ENCODE measurements at places on chromosomes 5 and 9.

DNA sequence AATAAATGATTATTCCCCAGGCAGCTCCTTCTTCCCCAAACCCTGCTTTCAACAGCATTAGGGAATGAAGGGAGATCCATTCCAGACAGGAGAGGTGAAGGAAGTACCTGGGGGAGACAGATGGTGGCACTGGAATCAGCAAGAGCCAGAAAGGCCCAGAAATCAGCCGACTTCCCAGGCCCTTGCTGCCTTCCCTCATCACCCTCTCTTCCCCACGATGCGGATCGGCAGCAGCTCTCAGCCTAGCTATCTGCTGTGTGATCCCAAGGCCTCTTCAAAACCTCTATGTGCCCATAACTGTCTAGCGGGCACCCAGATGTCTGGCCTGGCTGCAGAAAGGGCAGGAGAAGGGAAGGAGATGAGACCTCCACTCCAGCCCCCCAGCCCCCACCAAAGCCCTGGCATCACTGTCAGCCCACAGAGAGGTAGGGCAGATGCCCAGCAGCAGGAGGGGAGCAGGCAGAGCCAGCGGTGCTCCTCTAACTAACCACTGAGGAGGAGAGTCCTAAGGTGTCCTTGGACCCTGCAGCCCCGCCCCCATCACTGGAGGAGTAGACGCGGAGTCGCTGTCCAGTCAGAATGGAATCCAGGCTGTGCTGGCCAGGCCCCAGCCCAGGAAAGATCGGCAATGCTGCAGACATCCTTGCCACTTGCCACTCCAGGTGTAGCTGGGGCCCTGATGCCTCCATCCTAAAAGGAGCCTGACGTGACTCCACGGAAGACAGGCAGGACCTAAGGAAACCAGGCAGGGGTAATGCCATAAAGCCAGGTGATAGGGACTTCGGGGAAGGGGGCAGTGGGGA lies 12.7 kb downstream of the CNTFR start:
- DNase-seq: no peak

DNA sequence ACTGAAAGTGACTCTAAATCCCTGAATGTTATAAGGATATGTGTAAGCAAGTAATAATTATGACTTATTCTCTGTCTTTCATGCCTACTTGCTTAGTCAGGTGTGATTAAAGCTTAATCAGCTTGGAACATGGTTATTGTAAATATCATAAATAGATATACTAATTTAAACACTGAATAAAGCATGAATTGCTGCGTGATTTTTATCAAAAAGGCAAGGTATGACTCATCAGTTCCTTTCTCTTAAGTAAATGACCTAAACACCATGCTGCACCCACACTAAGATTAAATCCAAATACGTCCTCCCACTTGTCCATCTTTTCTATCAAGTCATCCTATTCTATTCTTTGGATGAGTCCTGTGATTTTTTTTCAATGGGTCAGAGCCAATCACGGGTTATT lies 124.6 kb upstream of the MTAP start:
- DNase-seq: no peak

- DNase-seq: no peak
These were observed 18.5 kb upstream of the SLC12A7 start for GRCh38 chr5:1130218-1130946.

GRCh38 chr5:65482296-65482735 lies 596 bp upstream of the ADAMTS6 start:
- DNase-seq: no peak

DNA sequence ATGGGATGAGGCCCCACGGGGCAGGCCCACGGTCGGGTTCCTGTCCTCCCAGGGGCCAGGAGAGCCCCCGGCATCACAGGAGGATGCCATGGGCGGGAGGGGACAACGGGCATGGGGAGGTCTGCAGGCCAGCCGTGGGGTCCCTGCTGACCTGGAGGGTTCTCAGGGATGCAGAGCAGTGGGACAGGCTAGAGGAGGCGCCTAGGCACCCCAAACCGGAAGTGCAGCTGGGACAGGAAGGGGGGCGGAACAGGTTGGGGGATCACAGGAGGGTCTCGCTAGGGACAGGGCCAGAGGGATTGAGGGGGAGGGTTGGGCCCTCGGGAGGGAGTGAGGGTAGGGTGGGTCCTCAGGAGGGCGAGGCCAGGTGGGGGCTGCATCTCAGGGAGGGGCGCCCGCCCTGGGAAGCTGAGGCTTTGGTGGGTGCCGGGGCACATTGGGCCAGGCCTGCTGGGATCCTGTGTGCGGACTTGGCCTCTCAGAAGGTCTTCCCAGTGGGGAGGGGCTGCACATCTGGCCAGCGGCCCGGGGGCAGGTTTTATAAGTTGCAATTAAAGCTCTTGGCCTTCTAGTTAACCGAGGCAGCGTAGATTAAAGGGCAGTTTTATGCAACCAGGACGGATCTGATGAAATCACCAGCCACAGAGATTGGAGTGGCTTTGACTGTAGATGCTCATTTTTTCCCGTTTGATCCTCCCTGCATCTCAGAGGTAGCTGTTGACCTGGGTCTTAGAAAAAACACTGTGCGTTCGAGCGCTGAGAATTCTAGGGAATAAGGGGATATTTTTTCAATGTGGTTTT lies 20.1 kb downstream of the NKD2 start:
- no peak for DNase-seq

- no peak for DNase-seq
These were observed 79.0 kb upstream of the TNC start for GRCh38 chr9:115196919-115197318.

DNA sequence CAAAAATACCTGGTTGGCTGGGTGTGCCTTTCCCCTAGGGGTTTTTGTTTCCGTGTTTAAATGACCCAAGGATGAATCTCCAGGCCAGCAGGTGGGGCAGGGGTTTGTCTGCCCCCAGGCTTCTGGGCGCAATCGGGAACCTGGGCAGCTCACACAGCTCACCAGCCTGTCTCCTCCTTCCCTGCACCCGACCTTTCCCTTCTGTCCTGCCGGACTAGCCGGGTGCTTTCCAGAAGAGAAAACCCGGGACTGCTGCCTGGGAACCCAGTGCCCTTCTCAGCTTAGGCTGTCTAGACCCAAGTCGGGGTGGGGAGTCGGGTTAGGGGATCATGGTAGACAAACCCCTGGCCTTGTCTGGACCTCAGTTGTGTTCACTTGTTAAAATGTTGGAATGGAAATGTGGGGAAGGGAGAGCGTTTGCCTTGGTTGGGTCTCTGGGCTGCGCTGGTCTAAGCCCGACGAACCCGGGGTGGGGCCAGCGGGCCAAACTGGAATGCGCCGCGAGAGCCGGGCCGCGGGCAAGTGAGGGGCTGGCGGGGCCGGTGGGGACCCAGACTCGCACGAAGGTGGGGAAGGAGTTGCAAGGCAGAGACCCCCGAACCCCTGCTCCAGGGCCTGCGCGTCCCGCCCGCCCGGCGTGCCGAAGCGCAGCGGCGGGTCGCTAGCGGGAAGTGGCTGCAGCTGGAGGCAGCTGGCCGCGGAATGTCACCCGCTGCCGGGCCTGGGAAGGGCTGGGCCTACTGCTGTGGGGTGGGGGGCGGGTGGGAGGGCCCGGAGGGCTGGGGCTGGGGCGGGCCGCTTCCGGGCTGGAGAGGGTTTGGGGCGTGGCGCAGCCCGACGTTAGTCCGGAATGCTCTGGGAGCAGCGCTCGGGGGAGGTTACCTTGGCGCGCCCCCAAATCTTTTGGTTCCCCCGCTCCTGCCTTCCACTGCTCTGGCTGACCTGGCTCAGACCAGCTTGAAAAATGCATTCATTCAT lies 84.6 kb downstream of the DAB2IP start:
- no peak for DNase-seq

- DNase-seq: no peak
These were observed 603.7 kb downstream of the RAB3C start for GRCh38 chr5:59186623-59187022.

All from stimulated activated CD8-positive, alpha-beta memory T cell treated with anti-CD3 and anti-CD28 coated beads, Interleukin-7, amount 100 ng/mL, for 1 hour (primary cell).